AML-193 (cell line): ENCODE measurements at places on chromosomes 3 and 15.

DNA sequence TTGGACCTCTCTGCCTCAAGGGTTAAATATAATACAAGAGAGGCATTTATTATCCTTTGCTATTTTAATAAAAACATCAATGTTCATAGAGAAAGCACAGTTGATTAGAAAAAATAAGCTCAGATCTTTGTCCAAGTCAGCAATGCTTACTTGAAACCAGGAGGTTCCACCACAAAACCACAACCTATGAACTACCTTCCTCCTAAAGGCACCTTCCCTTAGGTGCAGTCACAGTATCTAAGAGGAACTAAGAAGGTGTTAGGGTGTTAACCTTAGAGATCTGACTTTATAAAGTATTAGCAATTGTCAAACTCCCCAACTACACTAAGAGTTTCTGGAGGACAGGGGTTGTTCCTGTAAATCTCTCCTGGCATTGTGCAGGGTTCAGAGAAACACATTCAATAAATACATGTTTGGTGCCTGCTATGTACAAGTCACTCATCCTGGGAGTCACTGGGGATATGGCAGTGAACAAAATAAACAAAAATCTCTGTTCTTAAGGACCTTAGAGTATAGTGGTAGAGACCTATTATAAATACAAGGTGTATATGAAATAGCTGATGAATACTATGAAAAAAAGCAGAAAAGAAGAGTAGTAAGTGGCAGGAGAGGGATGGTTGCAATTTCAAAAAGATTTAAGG is 208.6 kb downstream of the NFKBIZ start:
- no peak for DNase-seq

DNA sequence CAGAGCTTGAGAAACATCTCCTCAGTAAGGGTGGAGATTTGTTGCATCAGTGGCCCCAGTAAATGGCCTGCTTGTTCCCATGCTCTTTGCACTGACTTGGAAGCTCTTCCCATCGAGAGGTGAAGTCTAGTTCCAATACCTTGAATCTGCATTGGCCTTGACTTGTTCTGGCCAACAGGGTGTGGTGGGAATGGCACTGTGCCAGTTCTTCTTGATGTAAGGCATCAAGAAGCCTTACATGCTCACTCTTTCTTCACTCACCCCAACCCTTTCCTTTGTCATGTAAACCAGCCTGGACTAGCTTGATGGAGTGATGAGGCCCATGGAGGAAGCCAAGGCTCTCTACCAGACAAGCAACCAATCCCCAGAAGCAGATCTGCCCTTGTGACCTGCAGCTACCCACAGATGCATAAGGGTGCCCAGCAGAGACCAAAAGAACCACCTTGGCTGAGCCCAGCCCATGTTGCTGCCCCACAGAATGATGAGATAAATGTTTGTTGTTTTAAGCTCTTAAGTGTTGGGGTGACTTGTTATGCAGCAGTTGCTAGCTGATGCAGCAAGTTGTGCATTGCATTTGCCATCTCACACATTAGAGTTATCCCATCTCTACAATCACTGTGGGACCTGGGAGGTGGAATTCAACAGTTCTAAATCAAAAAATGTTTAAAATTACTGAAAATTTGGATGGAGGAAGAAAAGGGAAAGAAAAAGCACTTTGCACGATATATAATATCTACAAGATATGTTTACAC is 11.1 kb upstream of the MGLL start:
- DNase-seq = no peak

DNA sequence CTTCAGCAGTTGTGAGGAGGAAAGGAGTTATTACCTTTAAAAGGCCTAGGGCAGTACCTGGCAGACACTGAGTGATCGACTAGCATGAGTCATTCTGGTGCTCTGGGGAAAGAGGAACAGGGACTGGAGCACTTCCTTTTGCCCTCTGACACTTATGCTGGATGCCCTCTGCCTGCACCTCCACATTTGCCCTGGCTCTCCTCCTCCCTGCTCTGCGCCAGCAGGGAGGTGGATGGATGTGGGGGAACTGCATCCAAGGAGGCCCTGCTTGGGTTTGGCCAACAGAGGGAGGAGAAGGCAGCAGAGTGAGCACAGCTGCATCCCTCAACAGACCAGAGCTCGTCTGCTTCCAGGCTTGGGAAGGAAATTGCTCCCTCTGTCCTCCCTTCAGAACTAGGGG is 75.0 kb downstream of the SEMA5B start:
- DNase-seq = peak; percentile 64

DNA sequence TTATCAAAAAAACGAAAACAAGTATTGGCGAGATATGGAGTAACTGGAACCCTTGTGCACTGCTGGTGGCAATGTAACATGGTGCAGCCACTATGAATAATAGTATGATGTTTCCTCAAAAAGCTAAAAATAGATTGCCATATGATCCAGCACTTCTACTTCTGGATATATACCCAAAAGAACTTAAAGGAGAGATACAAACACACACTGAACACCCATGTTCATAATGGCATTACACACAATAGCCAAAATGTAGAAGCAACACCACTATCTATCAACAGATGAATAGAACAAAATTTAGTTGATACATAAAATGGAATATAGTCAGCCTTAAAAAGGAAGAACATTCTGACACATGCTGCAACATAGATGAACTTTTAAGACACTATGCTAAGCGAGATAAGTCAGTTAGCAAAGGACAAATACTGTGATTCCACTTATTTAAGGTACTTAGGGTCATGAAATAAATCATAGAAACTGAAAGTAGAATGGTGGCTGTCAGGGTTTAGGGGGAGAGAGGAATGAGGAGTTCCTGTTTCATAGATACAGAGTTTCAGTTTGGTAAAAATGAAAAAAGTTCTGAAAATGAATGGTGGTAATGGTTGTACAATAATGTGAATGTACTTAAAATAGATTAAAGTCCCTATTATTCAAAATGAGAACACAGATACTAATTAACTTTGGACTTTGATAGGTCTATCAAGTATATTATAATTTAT is 59.4 kb upstream of the IMPG2 start:
- peak; percentile 23 for DNase-seq

GRCh38 chr15:48058371-48058770 is 62.4 kb upstream of the SLC24A5 start:
- DNase-seq = no peak

- no peak for DNase-seq
These were observed 32.0 kb downstream of the SELENOT start for GRCh38 chr3:150635076-150635475.

GRCh38 chr3:154464440-154465190 is 34.6 kb upstream of the GPR149 start:
- no peak for DNase-seq

DNA sequence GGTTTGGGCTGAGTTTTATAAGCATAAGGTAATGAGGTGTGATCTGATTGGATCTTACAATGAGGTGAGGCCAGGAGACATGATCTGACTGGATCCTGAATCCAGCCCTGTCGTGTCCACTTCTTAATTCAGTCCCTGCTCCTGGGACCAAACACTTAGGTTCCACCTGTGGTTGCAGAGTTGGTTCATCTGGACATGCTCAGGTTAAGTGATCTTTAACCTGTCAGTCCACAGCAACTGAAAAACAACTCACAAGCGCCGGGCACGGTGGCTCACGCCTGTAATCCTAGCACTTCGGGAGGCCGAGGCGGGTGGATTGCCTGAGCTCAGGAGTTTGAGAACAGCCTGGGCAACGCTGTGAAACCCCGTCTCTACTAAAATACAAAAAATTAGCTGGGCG is 679.3 kb upstream of the ALCAM start:
- no peak for DNase-seq

DNA sequence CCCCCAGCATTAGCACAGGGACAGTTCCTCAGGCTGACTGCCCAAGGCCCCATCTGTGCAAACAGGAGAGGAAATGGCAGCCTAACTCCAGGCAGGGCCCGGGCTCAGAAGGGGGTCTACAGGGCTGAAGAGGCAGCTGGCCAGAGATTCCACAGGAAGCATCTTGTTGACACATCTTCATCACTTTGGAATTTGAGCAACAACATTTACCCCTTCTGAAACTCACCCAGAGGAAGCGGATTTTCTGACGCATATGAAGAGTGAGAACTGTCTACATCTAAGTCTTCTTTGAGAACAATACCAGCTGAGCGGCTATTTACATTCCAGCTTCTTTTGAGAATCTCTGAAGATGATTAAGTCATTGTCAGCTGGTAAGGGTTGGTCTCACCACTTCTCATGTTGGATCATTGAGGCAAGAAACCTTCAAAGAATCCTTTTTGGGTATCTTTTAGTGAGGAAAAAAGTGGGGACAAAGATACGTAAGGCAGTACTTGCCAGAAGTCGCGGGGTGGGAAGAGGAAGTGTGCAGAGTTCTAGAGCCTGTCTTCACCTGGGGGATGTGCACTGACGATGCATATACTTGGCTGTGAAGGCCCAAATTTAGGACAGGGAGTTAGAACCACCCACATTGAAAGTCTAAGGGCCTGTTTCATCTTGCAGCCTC is 25.4 kb upstream of the SRP14 start:
- DNase-seq = no peak

DNA sequence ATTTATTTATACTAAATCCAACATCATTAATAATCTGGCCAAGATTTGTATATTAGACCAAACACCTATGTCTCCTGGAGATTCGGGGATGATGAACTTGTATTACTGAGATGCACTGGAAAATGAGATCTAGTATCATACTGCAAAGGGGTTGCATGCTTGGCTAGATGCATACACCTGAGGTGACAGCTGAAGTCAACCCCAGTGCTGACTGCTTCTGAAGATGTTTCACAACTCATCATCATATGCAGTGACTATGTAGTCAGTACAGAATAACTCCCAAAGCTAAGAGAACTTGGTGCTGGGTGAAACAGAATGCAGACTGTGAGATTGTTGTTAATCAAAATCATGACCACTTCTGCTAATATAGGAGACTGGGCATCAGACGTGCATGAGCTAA is 1114.2 kb downstream of the NSUN3 start:
- no peak for DNase-seq

- no peak for DNase-seq
These were observed 9.4 kb downstream of the TBC1D23 start for GRCh38 chr3:100270215-100270583.

DNA sequence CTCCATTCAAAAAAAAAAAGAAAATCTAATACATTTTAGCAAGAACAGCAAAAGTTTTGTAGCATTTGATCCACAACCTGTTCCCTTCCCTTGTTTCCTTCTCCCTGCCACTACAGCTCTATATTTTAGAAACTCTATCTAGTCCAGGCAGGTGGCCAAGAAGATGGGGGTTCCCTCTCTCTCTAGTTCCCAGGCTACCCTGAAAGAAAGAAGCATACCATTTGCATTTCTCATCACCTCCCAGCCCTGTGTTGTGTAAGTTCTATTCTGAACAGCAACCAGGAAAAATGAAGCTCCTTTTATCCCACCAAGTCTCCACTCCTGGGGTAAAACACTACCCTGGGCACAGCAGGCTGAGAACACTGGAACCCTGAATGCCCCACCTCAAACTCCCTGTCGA is 100.0 kb downstream of the PCCB start:
- no peak for DNase-seq

DNA sequence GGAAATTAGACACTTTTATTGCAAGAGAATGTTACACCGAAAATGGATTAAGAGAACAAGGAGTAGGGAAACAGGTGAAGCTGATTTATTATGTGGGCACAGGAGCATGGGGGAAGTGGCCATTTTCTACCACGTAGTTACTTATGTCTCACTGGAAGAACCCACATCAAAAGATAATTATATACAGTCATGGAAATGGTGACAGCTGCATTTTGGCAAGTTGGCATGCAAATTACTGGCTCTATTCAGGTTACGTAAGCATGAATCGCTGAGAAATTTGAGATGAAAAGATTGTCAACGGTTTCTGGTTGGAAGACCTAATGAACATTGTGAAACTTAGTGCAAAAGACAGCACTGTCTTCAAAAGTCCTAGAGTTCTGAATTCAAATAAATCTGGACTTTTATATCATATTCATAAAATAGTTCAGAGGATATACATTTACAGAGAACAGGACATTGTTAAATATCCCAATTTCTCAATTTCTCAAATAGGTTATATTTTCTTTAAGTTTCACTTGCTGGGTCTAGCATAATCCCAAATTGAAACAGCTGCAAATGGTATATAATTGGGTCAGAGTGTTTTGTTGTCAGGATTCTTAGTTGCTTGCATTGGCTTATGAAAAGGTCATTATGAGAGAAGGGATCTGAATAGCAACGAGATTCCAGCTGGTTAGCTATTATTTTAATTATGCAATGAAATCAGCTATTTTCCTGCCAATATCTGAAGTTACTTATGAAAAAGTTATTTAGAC is 567.8 kb downstream of the ZPLD1 start:
- DNase-seq = no peak

GRCh38 chr3:108804966-108805365 is 17.6 kb upstream of the TRAT1 start:
- DNase-seq = no peak

GRCh38 chr3:180011927-180012326 is 24.8 kb downstream of the PEX5L start:
- no peak for DNase-seq

GRCh38 chr15:83613714-83614113 is 40.2 kb upstream of the ADAMTSL3 start:
- no peak for DNase-seq

DNA sequence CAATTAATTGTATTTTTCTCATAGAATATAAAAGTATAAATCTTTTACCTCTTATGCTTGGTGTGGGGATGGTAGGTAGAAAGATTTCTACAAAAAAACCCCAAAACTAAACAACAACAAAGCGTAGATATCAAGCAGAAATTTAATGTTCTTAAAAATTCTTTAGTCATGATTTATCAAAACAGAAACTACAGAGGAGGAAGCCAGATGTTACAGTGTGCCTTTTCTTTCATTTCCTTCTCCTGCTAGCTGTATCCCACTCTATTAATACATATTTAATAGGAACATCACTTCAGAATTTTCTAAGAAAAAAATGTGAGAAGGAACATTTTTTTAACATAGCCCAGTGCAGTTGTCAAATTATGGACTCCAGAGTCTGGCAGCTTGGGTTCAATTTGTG is 420.6 kb downstream of the TUSC7 start:
- DNase-seq = no peak

- DNase-seq = no peak
These were observed 206.1 kb upstream of the GADL1 start for GRCh38 chr3:31100519-31100918.
